ENCODE measurements at places on chromosomes 12 and 14. TPM values are rescaled to one million over a fixed set of nuclear protein-coding genes. Genes with fewer than 3 reads are reported as not detected.

GRCh38 chr14:68951035-68951797, 27.9 kb downstream of the ACTN1 start:
- DNase-seq = no peak

GRCh38 chr14:25042362-25043299, 7.3 kb downstream of the STXBP6 start:
- DNase-seq = peak; percentile 79

DNA sequence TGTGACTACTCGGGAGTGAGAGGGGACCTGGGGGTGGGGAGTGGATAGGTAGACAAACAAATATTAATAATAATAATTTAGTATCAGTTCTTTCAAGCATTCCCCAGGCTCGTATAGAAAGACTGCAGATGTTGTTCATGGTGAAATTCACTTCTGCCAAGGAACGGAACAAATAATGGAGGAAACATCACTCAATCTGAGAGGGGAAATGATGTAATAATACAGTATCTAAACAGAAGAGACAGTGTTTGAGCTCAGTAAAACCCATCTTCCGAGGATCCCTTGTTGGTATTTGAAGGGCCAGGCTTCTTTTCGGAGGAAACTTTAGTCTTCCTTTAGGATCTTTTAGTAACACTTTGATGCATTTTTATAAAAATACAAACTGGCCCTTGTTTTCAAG, 114.2 kb downstream of the KCNK10 start:
- no peak for DNase-seq

DNA sequence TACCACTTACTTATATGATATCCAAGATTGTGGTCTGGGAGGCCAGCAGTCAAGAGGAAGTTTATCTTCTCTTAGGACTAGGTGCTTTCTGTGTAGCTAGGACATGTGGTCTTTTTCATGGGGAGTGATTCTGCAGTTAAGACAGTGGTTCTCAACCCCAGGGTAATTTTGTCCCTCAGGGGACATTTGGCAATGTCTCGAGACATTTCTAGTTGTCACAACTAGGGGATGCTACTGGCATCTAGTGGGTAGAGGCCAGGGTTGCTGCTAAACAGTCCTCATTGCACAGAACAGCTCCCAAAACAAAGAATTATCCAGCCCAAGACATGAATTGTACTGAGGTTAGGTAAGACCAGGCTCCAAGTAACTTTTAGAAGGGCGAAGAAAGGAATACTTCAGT, 20.0 kb downstream of the AMDHD1 start:
- DNase-seq = no peak

- DNase-seq = no peak
These were observed 156.1 kb upstream of the ALG10B start for GRCh38 chr12:38160318-38161122.

DNA sequence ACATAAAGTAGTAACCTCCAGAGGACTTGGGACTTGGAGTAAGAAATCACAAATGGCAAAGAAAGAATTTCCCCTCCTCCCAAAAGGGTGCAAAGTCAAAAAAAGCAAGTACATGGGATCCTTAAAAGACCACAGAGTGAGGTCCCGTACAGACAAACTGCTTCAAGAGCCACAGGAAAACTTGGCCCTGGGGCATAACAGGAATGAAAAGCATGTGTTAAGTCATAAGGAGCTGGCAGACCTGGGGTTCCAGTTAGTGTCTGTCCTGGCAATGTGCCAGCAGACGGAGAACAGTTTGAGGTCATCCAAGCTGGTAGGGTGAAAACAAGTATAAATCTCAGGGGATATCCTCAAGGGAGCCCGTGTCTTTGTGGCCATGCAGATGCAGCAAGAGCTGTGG, 73.2 kb downstream of the HSD17B6 start:
- DNase-seq = no peak

- DNase-seq = no peak
These were observed 614.9 kb downstream of the SLC16A7 start for GRCh38 chr12:60210756-60211155.

GRCh38 chr12:32975122-32975521, 78.5 kb upstream of the PKP2 start:
- DNase-seq = no peak

DNA sequence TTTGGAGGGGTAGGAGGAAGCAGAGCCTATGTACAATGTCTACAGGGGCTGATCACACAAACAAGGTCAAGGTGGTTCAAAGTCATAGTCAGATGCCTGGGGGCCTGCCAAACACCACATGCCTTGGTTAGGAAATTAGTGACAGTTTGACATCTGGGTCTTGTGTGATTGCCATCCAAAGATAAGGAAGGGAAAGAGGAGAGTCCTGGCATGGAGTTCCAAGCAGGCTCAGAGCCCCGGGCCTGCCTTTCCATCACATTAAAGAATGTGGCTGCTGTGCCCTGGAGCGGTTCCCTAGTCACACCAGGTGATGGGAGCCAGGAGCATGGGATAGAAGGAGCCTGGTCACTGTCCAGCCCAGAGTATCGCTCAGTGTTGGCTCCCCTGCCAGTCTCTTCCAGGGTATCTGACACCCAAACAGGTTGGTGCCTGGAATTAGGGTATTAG, 53.6 kb upstream of the BCL2L14 start:
- DNase-seq = no peak

GRCh38 chr14:93431036-93431670, 414 bp downstream of the UNC79 start:
- peak; percentile 94 for DNase-seq

DNA sequence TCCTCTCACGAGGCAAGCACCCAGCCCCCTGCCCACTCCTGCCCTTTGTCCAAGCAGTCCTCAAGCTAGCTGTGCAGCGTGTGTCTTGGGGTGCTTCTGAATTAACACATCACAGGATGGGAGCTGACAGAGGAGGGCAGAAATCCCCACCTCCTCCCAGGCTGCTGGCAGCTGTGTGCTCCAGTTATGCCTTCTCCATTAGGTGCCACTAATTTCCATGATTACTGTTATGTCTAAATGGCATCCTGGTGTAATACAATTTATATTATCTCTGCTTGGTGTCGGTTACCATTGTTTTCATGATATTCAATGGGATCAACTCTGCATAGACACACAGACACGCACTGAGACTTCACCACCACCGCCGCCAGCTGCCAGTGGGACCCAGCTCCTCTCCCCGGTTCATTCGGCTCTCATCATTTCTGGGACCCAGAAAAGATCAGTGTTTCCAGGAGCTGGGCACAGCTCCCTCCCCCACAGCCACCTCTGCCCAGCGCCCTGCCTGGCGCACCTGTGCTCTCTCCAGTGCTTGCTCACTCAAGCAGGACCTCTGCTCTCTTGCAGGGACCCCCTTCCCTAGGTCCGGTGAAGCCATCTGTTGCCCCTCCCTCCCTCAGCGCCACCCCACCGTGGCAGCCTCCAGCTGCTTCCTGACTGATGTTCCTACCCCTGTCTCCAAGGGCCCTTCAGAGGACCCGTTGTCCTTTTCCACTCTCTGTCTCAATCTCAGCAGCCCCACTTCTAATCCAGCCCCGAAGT, 167.5 kb upstream of the FKBP4 start:
- peak; percentile 24 for DNase-seq

- no peak for DNase-seq
These were observed 33.1 kb downstream of the KCNK10 start for GRCh38 chr14:88289996-88290395.

- peak; percentile 41 for DNase-seq
These were observed 19.4 kb upstream of the EML1 start for GRCh38 chr14:99773521-99774497.

GRCh38 chr12:12548713-12549112, 13.9 kb downstream of the DUSP16 start:
- no peak for DNase-seq

GRCh38 chr14:94075008-94075407, 6.0 kb downstream of the DDX24 start:
- no peak for DNase-seq

The VDR gene
- 0.49 TPM for polyA plus RNA-seq

The ESYT1 gene
- polyA plus RNA-seq = 132 TPM

The GPRC5D gene
- not detected for polyA plus RNA-seq

The HPD gene
- 0.31 TPM for polyA plus RNA-seq

The GALNT9 gene
- 17.7 TPM for polyA plus RNA-seq

The CLEC2A gene
- not detected for polyA plus RNA-seq

The ACSM4 gene
- not detected for polyA plus RNA-seq

The OXA1L gene
- 75.1 TPM for polyA plus RNA-seq

The RNASE9 gene
- not detected for polyA plus RNA-seq

The DACT1 gene
- polyA plus RNA-seq = 1.5 TPM

The PPP1R3E gene
- polyA plus RNA-seq = 22.2 TPM

The STAC3 gene
- 1.9 TPM for polyA plus RNA-seq
